Activated CD4-positive, CD25-positive, alpha-beta regulatory T cell treated with anti-CD3 and anti-CD28 coated beads, Interleukin-2, amount 50 U/mL, for 16 hours (primary cell): ENCODE measurements at places on chromosomes 13 and 19.
A peak's percentile ranks its signal among the peaks of the same experiment; 100 is the strongest.

- no peak for DNase-seq
Measured at GRCh38 chr13:98344392-98344791, 167.3 kb upstream of the RNF113B start.

DNA sequence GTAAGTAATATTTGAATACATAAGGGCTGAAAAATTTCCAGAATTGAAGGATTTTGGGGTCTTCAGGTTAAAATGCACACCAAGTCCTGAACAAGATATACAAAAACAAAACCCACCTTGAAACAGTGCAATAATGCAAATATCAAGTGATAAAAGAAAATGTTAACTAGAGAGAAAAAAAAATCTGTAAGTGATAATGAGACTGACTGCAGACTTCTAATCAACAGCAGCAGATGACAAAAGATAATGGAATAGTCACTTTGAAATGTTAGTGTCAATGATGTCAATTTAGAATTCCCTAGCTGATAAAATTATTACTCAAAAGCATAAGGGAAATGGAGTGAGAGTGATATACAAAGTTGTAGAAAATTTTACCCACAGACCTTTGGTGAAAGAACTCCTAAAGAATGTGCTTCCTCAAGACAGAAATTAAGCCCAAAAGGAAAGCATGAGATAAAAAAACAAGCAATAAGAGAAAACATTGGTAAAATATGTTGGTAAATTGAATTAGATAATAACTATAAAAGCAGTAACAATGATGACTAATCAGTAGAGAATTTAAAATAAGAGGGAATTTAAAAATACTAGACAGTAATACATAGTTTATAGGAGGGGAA, 12.4 kb upstream of the DGKH start:
- DNase-seq: no peak

GRCh38 chr19:52391135-52391534, 6.5 kb upstream of the ZNF528 start:
- DNase-seq: no peak

DNA sequence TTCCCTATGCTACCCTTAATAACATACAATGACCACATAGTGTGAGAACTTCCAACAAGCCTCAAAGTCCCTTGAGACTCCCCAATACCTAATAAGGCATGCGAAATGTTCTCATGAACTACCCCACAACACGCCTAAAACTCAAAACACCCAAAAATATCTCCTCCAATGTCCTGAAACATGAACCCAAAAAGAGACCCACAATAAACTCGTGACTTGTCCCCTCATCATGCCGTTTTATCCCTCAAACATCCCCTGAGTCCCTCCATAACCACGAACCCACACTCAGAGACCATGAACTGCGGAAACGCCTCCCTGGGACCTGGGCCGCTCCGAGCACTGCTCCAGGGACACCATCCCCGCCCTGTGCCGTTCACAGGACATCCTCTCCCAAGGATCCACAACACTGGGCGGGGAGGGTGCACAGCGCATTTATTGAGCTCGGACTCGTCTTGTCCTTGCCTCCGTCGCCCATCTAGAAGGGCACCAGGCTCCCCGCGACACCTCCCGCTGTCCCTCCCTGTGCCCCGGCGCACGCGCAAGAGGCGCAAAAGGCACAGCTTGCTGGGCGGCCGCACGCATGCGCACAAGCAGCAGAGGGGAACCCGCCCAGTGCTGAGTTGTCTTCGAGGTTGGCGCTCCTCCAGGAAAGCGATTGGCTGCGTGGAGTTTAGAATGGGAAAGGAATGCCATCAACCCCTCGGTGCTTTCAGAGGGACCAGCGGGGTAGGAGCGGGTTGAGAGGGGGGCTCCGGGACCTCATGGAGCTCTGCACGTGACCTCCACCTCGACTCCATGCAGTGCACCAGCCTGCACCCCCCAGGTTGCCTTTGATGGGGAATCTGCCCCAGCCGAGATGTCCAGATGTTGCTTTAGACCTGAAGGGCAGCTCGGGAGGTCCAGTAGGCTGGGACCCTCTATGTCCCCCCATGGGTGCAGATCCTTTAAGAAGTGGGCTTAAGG, 8.8 kb downstream of the FXYD3 start:
- peak; percentile 76 for DNase-seq

DNA sequence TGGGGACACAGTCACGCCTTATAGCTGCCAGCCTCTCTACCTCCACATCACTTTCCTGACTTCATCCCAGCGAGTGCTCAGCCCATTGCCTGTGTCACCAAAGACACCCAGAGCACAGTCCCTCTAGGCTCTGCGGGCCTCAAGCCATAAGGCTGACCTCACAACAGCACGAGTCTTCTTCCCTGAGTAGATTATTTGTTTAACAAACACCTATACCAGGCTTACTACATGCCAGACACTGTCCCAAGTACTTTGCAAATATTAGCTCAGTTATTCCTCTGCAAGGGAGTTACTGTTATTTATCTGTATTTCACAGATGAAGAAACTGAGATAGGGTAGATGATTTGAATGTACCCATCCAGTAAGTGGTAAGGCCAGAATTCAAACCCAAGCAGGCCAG, 504.3 kb downstream of the COG6 start:
- DNase-seq: no peak

GRCh38 chr19:12793290-12794195, 2.3 kb downstream of the JUNB start:
- peak; percentile 84 for DNase-seq

DNA sequence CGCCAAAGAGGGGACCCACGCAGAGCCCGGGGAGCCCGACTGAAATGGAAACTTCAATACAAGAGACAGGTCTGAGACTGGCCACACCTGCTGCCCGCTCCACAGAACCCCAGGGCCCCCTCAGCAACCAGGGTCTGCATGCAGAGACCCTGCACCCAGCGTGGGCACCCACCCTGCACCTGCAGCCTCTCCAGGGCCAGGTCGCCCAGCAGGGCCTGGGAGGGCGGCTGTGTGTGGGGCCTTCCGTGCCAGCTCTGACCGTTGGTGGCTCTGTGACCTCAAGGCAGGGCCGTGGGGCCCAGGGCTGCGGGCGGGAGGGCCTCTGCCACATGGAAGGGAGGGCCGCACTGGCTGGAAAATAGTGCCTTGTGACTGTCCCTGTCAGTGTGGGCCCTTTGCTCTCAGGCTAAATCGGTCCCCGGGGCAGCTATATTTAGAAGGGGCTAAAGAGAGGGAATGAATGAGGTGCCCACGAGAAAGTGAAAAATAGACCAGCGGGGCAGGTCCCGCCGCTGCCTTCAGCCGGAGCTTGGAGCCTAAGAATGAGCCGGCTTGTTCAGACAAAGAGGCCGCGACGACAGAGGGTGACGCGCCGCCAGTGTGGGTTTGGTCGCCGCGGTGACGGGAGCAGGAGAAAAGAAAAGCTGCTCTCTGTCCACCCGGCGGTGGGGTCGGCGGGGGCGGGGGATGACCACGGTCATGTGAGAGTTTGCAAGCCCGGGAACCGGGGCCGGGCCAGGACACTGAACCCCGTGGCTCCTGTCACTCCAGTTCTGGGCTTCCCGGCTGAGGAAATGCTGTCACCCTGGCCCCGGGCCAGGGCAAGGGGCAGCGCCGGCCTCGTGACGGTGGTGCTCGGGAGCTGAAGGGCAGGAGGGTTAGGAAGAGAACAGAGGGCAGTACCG, 70.5 kb downstream of the GADD45B start:
- no peak for DNase-seq

DNA sequence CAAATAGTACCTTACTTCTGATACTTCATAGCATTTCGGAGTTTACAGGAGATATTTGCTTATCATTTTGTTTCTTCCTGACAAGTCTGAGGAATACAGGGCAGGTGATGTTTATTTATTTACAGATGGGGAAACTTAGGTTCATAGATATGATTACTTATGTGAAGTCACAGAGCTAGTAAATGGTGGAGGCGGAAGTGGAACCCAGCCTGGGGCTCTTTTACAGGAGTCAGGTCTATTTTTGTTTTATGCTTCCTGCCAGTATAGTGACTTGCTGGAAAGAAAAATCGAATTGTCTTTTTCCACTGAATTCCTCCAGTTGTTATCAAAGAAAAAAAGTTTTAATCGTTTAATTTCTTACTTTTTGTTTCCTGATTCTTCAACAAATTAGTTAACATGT, 66.5 kb downstream of the DGKH start:
- no peak for DNase-seq

GRCh38 chr13:31166591-31166990, 4.9 kb upstream of the HSPH1 start:
- DNase-seq: no peak

GRCh38 chr19:17618936-17619335, 63.5 kb downstream of the COLGALT1 start:
- DNase-seq: no peak

DNA sequence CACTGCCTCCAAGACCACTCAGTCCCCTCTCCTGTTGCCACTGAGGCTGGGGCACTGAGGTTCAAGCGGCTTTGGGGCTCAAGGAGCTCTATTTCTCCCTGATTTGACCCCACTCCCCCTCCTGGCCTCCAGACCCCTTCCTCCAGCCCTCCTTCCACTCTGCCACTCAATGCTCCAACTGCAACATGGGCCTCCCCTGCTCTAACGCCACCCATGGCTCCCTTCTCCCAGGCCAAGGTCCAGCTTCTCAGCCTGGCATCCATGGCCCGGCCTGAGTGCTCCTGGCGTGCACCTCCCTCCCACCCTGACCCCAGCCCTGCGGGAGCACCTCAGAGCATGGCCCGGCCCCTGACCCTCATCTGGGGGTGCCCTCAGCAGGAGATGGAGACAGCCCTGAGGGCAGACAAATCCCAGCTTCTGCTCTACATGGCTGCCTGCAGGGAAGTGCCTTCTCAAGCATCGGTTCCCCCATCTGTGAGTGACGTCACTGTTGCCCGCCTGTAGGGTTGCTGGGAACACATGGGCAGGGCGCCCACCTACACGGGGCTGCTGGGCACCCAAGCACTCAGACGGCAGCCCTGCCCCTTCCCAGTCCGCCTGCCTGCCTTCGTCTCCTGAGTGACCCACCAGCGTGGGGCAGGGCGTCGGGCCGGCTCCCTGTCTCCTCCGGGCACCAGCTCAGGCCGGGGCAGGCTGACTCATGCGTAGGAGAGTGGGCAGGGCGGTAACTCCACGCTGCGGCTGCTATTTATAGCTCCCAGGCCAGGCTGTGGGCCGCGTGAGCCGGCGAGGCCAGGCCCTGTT, 1.6 kb upstream of the DIRAS1 start:
- no peak for DNase-seq

DNA sequence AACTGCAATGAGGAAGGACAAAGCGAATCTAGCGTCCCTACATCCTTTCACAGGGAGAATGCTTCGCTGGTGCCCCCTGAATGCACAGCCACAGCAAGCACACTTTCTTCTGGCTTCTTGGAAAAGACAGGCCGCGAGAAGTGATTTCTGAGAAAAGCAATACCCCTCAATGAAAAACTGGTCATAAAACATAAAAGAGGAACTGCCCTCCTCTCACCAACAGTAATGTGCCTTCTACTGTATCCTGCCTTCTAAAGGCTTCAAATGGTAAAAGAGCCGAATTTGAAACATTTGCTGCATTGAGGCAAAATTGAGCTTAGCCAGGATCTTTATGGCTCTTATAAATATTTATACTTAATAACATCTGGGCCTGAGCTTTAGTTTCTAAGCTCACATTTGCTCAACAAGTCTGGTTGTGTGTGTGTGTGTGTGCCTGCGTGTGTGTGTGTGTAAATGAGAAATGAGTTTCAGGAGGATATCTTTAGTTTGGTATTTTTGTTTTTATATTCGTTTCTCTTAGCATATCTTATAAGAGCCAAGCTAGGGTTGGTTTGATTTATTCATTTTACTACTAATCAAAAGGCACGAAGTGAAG, 246.1 kb upstream of the MAB21L1 start:
- DNase-seq: no peak

GRCh38 chr13:47893527-47893926, 107.5 kb downstream of the SUCLA2 start:
- no peak for DNase-seq

GRCh38 chr19:50896591-50897190, 14.5 kb downstream of the KLK4 start:
- DNase-seq: no peak

DNA sequence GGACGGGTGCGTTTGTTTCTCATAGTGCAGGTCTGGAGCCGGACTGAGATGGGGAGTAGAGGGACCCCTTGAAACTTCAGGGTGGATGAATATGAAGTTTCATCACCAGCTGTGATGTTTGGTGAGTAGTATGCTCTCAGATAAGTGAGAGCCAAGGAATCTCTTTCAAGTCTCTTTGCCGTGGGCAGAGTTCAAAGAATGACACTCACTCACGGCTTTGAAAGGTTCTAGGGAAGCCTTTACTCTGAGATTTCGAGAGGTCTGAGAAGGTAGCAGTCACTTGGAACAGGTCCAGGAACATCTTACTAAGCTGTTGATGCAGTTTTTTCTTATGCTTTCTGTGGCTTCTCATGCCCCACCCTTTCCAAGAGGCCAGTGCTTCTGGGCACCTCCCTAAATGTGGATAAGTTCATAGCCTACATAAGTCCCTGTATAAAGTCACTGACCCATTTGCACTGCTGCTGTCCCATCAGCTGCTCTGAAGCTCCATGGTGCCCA, at the start of gene IGFL2:
IGFL2 (plus strand) TSS at position 448 of the 498 bp plus-strand sequence; CDS start at position 489, 41 bp downstream.
- no peak for DNase-seq

- DNase-seq: peak; percentile 57
Measured at GRCh38 chr19:4831304-4831978, at the start of gene TICAM1. Gene TICAM1, minus strand, starts transcription at chr19:4831712. Its CDS starts 13,335 bp downstream, at chr19:4818377.

DNA sequence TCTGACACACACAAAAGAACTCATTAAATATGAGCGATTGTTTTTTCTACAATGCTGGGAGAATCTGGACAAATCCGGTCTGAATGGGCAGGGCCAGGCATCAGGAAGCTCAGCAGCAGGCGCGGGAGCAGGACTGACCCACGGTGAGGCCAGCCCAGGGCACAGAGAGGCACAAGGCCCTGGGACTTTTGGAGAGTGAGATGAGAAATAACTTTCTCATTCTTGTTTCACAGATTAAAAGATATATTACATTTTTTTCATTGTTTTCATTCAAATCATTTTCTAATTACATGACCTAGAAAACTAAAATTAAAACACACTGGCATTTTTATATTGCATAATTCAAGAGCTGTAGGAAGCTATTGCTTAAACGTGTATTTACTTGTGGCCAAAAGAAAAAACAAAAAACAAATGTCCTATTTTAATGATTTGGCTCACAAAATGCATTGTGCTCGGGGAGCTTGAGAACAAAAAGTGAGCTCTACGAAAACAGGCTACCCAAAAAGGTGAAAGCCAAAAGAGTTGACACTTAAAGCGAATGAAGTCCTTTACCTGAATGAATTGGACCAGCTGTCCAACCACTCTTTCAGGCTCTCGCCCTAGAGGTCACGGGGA, 133.1 kb downstream of the TNFRSF19 start:
- DNase-seq: no peak

GRCh38 chr13:79647533-79647932, 166.6 kb downstream of the NDFIP2 start:
- DNase-seq: no peak

DNA sequence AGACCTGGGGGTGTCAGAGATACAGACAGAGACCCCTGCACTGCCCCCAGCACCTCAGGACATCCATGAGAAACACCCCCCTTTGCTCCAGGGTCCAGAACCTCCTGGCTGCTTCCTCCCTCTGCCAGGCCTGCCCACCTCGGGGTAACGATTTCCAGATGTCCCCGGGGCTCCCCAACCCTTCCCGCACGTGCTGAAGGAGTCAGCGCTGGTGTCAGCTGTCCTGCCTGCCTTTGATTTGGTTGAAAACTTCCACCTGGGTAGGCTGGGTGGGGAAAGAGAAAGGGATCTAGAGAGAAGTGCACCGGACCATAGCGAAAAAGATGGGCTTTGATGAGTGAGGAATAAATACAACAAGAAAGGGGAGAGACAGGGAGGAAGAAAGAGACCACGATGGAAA, 1.5 kb upstream of the CGB7 start:
- no peak for DNase-seq

GRCh38 chr19:2215281-2215751, 20.8 kb downstream of the PLEKHJ1 start:
- DNase-seq: no peak

GRCh38 chr13:48492470-48493065, 40.3 kb downstream of the RCBTB2 start:
- peak; percentile 44 for DNase-seq
